D721Med (cell line): ENCODE measurements at places on chromosomes 2 and 18.
A peak's percentile ranks its signal among the peaks of the same experiment; 100 is the strongest.

DNA sequence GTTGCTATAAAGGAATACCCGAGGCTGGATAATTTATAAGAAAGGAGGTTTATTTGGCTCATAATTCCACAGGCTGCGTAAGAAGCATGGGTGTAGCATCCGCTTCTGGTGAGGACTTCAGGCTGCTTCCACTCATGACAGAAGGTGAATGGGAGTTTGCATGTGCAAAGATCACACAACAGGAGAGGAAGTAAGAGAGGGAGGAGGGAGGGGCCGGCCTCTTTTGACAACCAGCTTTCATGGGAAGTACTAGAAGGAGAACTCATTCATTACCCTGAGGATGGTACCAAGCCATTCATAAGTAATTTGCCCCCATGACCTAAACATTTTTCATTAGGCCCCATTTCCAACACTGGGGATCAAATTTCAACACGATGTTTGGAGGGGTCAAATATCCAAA is 386.8 kb upstream of the NETO1 start:
- no peak for DNase-seq

DNA sequence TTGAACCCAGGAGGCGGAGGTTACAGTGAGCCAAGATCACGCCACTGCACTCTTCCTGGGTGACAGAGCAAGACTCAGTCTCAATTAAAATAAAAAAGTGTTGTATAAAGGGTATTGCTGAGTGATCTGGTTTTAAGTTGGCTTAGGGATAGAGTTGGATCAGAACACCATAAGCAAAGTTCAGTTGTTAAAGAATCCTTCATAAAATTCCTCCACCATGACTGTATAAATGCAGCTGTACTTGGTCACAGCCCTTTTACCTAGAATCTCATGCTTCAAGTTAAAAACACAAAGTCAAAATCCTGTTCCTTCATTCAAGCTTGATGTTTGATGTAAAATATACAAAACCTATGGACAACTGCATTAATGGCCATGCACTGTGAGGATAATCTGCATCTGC is 33.4 kb upstream of the PNO1 start:
- DNase-seq, result no peak

DNA sequence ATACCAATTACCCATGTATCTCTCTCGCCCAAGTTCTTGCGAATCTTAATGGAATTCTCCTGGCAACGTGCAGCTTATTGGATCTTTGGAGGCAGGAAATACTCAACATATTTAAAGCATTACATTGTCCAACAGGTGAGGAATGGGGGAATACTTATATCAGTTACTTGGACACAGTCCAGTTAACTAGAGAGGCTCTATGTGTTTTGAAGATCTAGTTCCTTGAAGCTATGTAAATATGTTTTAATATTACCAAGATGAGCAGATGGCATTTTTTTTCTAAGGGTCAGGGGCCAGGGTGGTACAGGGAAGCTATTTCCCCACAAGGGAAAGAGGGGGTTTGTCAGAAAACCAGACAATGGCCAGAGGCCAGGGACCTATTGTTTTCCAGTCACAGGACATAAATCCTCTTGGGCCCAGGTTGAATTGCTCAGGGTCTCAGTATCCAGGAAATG is 26.8 kb upstream of the MC5R start:
- DNase-seq, result no peak

DNA sequence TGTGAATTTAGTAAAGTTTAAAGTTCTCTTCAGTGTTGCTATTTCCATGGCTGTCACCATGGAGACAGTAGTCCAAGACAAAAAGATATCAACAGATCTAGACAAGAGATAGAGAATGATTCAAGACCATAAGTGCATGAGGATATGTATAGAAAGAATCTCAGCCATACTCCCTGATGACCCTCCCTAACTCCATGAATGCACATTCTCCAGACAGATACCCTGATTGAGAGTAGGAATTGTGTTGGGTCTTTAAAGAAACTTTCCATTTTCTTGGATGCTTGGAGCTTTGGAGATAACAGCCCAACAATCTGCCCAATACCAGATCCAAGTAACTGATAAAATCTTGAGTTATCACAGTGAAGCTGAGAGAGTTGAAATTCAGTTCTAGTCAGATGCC is 1601.2 kb upstream of the CELF4 start:
- DNase-seq, result no peak

GRCh38 chr18:62938006-62938405 is 222.7 kb downstream of the PHLPP1 start:
- no peak for DNase-seq

GRCh38 chr2:12083713-12084419 is 337.4 kb downstream of the LPIN1 start:
- no peak for DNase-seq

DNA sequence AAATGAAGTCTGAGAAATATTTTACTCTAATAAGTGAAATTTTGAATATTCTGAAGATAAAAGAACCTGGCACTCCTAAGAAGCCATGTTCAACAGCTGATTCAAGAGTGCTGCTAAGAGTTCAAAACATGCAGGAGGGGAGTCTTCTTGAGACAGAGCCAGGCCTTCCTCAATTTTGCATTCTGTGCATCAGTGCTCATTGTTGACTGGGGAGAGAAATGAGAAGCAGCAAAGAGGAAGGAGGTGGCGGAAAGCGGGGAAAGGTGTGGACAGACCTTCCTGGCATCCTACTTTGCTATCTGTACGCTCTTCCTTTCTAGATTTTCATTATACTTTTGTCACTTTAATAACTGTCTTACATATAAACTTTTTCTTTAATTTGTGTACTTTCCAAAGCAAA is 29.7 kb upstream of the TXNDC2 start:
- no peak for DNase-seq

GRCh38 chr2:21303876-21304275 is 180.1 kb downstream of the TDRD15 start:
- no peak for DNase-seq

DNA sequence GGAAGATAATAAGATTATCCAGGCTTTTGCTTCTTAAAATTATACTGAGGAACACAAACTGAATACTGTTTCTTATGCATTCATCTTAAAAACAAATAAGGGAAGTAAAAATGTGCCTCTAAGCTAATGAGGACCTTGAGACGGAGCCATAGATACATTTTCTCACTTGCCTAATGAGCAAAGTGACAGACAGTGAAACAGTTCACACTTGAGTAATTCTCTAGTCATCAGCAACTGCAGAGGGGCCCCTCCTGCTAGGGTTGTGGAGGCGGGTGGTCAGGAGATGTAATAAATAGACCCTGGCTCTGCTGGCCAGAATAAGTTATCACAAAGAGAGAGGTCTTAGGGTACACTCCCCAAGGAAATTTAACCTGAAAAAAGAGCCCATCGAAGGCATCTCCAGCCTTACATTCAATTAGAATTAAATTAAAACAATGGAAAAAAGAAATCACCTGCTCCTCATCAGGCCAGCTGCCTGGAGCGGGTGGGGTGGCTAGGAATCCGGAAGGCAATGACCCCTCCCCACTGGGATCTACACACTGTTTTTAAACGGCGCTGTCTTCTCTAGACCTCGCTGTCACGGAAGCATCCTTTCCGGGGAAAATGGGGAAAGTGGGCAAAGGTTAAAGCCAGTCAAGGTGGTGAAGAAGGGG is 32.6 kb upstream of the INSIG2 start:
- no peak for DNase-seq

GRCh38 chr18:49625021-49625691 is 63.3 kb downstream of the LIPG start:
- no peak for DNase-seq

- no peak for DNase-seq
These were observed 1611.9 kb upstream of the ZEB2 start for GRCh38 chr2:146131785-146132184.

DNA sequence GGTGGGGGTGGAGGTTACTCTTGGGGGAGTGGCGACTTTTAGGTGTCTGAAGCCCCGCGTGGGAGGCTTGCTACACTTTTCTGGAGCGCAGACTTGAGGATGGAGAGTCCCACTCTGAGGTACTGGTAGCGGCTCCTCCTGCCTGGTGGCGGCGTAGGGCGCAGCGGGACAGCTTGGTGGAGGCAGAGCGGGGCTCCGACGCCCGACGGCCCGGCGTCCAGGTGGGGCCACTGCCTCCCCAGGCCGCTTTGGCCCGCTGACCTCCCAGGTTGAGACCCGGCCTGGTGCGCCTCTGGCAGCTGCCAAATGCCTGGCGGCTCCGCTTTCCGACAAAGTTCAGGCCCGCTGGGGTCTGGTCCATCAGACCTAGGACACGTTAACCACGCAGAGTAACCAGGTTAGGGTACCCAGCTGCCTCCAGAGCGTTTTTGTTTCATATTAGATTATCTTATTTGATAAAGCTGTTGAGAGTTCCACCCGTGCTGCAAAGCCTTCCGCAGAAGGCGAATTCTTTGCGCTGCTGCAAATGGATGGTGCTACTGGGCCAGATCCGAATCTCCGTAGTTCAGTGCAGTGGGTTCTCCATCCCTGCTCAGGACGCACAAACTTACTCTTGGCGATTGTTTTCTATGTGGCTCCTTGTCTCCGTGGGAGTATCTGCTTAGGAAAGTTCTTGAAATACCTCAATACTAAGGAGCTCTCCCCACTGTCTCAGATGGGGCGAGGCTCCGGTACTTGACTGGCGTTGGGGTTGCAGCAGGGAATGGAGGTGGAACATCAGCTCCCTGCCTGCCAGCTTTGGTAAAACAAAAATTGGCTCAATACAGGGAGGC is 405.9 kb downstream of the XIRP2 start:
- no peak for DNase-seq

DNA sequence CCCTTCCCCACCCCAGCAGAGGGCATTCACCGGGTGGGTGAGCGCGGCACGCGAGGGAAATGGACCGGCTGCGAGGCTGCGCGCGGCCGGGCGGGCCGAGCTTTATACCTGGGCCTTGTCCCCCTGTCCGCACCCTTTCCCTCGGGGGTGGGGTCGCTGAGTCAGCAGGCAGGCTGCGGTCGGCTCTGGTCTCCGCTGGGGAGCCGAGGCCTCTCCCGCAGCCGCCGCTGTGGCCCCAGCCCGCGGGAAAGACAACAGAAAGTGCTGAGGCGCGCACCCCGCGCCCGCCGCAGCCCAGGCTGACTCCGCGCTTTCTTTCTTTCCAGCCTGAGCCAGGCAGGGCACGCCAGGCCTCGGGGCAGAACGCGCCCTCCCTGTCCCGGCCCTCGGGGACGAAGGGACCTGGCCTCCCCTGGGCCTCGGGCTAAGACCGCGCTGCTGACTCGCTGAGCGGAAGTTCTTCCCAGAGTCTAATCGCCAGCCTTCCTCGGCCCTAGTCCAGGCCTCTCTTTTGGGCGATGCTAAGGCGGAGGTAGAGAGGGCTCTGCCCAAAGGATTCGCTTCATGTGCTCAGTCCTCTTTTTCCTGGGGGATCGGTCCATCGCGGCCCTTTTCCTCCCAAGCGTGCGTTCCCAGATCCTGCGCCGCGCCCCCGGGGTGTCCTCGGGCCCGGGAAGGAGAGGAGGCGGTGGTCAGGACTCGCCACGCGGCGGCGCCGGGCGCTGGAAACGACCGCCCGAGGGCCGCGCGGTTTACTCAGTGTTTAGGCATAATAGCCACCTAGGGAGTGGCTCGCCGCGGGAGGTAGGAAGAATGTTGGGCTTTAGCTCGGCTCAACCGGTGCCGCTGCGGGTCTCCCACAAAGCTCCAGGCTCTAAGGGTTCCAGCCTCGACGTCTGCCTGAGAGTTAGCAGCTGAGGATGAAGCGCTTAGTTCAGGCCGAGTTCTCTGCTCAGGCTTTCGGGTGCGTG is at the start of gene CRYBA2:
TSS of gene CRYBA2 (minus strand) at position 78 of the 971 bp plus-strand sequence. CDS start 246 bp downstream, outside the sequence.
- no peak for DNase-seq

GRCh38 chr2:85901155-85901554 is 12.4 kb upstream of the ST3GAL5 start:
- DNase-seq, result no peak

- peak; percentile 45 for DNase-seq
These were observed 221.8 kb downstream of the INSIG2 start for GRCh38 chr2:118309946-118310680.

GRCh38 chr2:128604045-128604444 is 285.4 kb upstream of the HS6ST1 start:
- DNase-seq, result no peak

DNA sequence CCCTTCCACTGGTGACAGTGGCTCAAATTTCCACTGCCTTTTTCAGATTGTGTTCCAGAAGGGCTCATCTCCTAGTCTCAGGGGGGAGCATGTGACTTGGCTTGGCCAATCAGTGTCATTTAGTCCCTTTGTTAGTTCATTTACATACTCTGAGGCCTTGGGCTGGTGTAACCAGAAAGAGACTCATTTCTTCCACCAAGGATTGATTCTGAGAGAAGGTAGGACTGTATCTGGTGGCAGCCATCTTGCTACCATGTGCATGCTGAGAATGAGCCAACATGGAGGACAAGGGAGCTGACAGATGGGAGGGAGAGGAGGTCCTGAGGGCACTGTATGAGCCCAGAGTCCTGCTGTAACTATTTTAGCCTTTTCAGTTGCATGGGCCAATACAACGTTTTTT is 191.7 kb downstream of the THSD7B start:
- DNase-seq, result no peak

DNA sequence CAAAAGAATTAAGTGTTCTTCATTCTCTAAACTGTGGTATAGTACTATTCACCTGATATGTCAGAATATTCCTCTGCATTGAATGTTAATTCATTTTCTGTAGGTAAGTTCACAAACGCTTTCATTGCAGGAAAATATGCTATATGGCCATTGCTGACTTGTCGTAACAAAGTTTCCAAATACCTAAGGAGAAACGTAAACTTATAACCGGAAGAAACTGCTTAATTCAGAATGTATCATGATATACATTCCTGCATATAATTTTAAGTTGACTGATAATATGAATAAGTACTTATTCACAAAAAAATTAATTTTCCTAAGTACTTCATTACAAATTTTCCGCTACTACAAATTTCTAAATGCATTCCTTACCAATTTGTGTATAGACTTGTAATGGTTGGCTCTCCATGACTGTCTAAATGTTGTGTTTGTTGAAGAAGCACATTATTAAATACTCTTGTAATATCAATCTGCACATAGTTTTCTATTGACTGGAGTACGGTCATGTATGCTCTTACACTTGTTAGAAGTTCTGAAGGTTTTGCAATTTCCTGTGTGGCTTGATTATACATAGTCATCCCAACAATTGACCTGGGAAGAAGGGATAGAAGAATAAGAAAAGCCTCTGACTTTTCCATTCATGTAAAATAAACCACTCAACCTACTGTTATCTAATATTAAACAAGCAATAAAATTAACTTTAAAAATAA is 85.4 kb downstream of the NCKAP1 start:
- no peak for DNase-seq
